Posterior vena cava (tissue), 2 donors: ENCODE measurements at places on chromosomes 2 and 18.

DNA sequence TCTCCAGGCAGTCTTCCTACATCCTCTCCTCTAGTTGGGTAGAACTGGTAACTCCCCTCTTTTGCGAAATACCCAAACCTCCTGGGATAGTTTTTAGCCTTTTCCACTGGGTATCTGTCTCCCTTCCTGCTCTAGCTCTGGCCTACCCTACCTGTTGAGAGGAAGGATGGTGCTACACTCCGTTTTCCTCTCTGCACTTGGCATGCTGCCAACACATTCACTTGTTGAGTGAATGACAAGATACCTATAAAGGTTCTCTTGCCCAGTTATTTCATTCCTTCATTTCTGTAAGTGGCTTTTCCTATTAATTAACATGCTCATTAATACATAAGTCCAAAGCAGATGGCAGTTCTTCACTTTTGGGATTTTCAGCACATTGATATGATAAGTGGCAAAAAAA, 293.8 kb downstream of the CNTNAP5 start:
- no peak for DNase-seq

- no peak for DNase-seq
Observed at GRCh38 chr2:96329456-96329855, 4.3 kb downstream of the ITPRIPL1 start.

DNA sequence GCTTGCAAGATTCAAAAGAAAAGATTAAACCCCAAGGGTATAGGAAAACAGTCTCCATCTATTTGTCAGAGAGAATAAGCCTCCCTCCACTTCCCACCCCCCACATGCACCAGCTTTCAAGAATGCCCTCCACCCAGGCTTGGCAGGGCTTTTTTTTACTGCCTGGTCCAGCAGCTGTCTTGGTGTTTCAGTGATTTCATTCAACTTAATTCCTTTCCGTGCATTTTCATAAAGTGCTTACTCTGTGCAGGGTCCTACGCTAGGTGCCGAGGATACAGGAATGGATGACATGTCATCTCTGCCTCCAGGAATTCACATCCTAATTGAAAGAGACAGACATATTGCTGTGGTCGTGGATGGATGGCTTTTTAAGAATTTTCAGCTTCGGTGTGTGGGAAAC, 117.9 kb downstream of the LRATD1 start:
- DNase-seq, result no peak

DNA sequence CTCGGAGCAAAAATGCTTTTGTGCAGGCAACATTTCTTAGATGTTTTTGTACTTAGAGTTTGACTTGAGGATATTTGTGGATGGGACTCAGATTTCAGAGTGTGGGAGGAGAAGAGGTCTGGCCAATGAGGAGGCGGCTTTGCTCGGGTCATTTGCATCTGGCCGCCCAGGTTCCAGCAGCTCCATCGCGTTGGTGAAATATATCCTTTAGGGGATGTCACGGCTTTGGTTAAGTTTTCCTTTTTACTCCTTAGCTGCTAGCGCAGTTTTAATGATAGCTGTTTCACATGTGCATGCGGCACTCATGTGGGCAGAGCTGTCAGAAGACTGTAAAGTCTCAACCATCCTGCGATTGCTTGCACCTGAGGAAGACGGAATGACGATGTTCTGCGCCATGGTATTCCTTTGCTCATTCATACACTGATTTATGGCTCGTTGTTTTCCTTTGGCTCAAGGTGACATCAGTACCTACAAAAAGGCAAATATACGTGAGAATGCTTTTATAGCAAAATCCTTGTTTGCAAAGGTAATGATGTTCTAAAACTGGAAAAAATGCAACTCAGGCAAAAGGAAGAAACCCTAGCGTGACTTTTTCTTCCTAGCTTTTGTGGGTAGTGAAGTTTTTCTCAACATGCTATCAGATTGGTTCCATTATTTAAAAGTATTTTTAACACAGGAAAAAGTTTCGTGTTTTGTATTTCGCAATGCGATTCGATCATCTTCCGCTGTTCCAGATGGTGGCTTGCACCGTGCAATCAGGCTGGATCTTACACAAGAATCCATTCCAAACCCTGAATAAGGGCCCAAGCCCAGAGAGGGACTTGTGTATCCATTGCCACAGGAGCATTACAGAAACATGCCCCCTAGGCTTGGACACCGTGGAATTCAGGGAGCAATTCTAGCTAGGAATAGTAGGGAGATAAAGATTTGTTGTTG, 70.5 kb upstream of the ZNF516 start:
- DNase-seq, result no peak

DNA sequence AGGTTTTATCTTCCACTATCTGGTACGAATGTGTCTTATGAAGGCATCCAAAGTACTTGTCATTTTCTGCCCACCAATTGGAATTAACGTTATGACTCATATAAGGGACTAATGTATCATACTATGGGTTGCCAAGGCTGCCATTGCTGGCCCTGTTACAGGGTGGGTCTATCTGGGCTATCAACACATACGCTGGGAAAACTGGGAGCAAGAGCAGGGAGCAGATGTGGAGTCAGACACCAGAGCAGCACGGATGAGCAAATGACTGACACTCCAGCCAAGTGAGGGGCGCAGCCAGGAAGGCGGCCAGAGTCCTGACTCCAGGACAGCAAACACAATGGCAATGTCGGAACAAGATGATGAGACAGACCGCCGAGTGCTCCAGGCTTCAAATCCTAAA, 145.9 kb downstream of the COPS8 start:
- peak; percentile 83 for DNase-seq

DNA sequence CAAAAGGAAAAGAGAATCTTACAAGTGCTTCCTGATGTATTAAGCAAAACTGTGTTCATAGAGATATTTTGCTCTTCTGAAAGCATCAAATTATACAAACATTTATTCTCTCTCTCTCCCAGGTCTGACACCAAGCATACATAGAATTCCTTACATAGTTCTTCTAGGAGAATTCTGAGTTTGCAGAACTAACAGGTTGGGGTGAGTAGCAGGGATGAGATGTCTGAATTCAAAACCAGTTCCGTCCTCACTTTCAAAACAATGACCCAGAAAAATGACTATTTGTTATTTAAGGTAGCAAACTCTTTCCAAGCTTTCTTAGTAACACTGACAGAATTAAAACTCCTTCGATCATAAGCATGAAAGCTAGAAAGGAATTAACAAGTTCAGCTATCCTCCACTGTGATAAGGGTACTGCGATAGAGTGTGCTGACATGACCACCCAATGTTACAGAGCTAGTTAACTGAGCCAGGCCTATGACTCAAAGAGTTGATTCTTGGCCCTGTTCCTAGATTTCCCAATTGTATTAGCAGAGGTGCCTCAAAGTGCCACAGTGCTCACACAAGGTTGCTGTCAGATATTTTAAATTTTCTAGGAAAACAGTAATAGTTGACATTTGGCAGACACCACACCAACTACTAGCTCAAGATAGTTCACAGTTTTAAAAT, 85.8 kb upstream of the SETBP1 start:
- no peak for DNase-seq

DNA sequence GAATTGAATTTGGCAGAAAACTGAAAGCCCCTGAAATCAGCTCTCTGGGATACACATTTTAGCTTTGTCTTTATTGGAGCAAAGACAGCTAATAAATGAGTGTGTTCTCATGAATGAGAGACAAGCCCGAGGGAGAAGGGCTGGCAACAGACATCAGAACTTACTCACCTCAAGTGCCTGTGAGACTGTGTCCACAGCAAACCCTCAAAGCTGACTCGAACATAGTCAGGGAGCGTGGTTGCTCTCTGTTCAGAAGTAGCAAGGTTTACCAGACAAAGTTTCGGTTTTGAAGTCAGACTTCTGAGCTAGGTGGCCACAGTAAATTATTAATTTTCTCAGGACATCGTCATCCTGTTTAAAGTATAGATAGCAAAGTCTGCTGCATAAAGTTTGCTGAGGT, 207.9 kb downstream of the CMPK2 start:
- no peak for DNase-seq

GRCh38 chr2:161063946-161064306, 96.3 kb upstream of the TANK start:
- DNase-seq, result no peak

DNA sequence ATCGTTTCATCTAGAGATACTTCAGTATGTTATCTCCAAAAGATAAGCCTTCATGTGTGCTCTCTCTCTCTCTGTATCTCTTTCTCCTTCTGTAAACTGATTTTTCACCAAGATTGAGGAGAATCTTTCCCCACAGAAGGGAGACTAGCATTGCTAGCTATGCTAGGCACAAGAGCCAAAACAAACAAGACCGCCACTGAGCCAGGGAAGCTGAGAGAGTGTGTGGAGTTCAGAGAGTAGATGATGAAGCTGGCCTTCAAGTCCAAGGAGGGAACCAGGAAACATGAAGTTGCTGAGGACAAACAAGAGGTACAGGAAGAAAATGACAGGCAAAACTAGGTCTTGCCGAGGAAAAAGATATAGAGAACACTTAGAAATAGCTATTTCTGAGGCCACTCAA, 23.4 kb downstream of the DAPL1 start:
- DNase-seq, result no peak

- no peak for DNase-seq
Observed at GRCh38 chr18:40407909-40408308, 1547.1 kb upstream of the PIK3C3 start.

- DNase-seq, result peak; percentile 54
Observed at GRCh38 chr2:112149866-112150435, 11.8 kb downstream of the FBLN7 start.

GRCh38 chr2:175414882-175415487, 233.5 kb upstream of the ATP5MC3 start:
- no peak for DNase-seq

DNA sequence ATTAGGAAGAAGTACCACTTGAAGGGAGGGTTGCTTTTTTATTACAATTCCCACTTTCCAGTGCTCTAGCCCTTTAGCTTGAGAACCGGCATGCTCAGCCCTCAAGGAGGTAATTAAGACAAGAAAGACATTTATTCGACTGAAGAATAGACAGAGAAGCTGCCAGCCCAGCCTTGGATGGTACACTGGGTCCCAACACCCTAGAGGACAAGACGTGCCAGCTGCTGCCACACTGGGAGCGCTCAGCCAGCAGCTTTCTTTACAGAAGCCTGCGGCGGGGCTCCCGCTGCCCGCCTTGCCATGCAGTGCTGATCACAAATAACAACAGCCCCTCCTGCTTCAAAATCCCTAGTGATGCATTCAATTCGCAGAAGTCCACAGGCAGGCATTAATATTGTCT, 746.3 kb upstream of the RAB6C start:
- no peak for DNase-seq

GRCh38 chr2:145657265-145657664, 1137.3 kb upstream of the ZEB2 start:
- no peak for DNase-seq

GRCh38 chr2:98727369-98728087, 3.4 kb downstream of the MGAT4A start:
- DNase-seq, result no peak

GRCh38 chr2:145909766-145910165, 1389.8 kb upstream of the ZEB2 start:
- DNase-seq, result no peak

- DNase-seq, result no peak
Observed at GRCh38 chr2:172588931-172589330, 33.0 kb downstream of the PDK1 start.

GRCh38 chr18:62452280-62452831, 70.5 kb upstream of the ZCCHC2 start:
- no peak for DNase-seq
